ENCODE measurements at places on chromosomes 2 and 18. TPM values are rescaled to one million over a fixed set of nuclear protein-coding genes. Genes with fewer than 3 reads are reported as not detected.

The IL18RAP gene
- 6.8 TPM for total RNA-seq

The PCARE gene
- total RNA-seq = not detected

The DAW1 gene
- not detected for total RNA-seq

The ADAM23 gene
- total RNA-seq = 0.25 TPM

The ANKRD29 gene
- not detected for total RNA-seq

DNA sequence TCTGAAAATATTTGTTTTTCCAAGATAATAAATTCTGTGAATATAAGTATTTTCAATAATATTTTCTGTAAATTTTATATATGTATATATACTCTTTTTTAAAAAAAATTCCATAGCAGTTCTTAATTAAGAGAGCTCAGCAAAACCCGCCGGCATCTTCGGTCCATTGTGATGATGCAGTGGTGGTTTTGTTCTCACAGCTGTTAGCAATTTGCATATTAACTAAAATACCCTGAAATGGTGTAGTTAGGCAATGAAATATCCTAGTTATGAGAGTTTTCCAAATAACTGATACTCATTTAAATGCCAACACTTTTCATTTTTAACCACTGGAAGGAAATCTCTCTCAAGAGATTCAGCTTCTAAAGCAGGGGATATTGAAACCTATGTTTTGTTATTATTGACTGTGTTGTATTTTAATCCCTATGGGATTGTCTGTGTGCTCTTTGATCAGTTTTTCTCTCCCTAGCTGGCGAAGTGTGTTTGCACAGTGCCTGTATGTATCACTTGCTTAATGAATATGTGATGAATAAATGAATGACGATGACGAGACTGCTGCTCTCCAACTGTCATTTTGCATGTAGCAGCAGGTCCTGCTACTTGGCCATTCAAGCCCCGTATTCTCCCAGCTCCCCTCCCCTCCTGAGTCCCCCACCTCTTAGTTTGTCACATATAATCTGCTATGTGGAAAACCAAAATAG is 42.4 kb downstream of the PSMG2 start:
- DNase-seq = no peak

GRCh38 chr2:149098701-149099100 is 60.2 kb downstream of the LYPD6B start:
- no peak for DNase-seq

DNA sequence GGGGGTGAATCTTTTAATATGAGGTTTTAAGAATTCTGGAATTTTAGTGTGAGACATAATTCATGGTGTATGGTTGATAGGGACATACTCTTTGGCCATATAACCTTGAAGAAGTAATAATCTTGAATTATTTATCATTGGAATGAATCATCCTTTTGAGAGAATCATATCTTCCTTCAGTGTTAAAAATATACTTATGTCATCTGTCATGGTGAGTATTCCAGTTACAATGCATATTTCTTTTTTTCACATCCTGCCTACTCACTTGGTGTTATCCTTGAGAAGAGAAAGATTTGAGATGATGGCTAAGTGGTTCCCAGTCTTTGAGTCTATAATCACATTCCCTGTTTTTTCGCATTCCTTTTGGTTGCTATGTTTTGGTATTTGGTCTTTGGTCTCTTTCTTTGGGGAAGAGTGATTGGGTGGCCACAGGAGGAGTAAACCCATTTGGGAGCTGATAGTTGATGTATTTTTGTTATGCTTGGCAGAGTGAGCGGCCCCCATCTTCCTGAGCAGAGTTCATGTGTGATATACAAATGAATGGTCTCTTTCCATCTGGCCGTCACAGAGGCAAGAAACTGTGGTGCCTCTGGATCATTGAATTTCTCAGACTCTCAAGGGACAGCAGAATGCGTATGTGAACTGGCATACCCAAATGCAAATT is 21.6 kb downstream of the ASAP2 start:
- DNase-seq = no peak

GRCh38 chr2:61125123-61125710 is 36.8 kb upstream of the C2orf74 start:
- no peak for DNase-seq

GRCh38 chr2:127080226-127080937 is 26.6 kb downstream of the BIN1 start:
- peak; percentile 23 for DNase-seq

- DNase-seq = no peak
These were observed 1.1 kb downstream of the COBLL1 start for GRCh38 chr2:164840458-164840929.

GRCh38 chr2:138964418-138964817 is 184.2 kb upstream of the NXPH2 start:
- no peak for DNase-seq

- DNase-seq = no peak
These were observed 25.2 kb upstream of the CASP10 start for GRCh38 chr2:201157694-201158093.

Measured in activated T-helper 2 cell treated with anti-CD3 and anti-CD28 coated beads, Interferon-gamma antibody, Interleukin-2, Interleukin-4, amounts not matched to agents 10 μg/mL and 5 μg/mL and 100 μg/mL, durations not matched to agents 14 hours and 24 hours and 36 hours (primary cell).